Activated CD4-positive, alpha-beta T cell treated with anti-CD3 and anti-CD28 coated beads, Interleukin-2, amount 10 ng/mL, durations not matched to agents 24 days and 14 days (primary cell): ENCODE measurements at places on chromosomes 13 and 19. TPM values are rescaled to one million over a fixed set of nuclear protein-coding genes. Genes with fewer than 3 reads are reported as not detected.

COX7A1 gene
- not detected in 2 replicates for total RNA-seq

NKPD1 gene
- total RNA-seq, result 0.16 and 0.28 TPM in 2 replicates

DIRAS1 gene
- 0.16 TPM in 1 of 2 replicates, not detected in the other for total RNA-seq

SHISA7 gene
- total RNA-seq, result not detected in 2 replicates

PSG11 gene
- not detected in 2 replicates for total RNA-seq

SIGLEC7 gene
- total RNA-seq, result not detected in 2 replicates

ACP7 gene
- total RNA-seq, result not detected in 2 replicates

OR2Z1 gene
- total RNA-seq, result not detected in 2 replicates

CCDC169 gene
- total RNA-seq, result 0.35 and 0.50 TPM in 2 replicates

CD70 gene
- 46.8 and 47.4 TPM in 2 replicates for total RNA-seq

ZNF71 gene
- total RNA-seq, result 4.2 and 5.2 TPM in 2 replicates

LILRB4 gene
- not detected in 2 replicates for total RNA-seq

ZNF486 gene
- total RNA-seq, result 3.4 and 4.4 TPM in 2 replicates

PABPC3 gene
- 0.43 and 0.54 TPM in 2 replicates for total RNA-seq

VWA8 gene
- 28.4 TPM in 2 replicates for total RNA-seq

LCP1 gene
- total RNA-seq, result 758 and 792 TPM in 2 replicates

MYO9B gene
- total RNA-seq, result 120 TPM in 2 replicates

FFAR3 gene
- total RNA-seq, result 0.21 and 0.69 TPM in 2 replicates

C1QTNF9B gene
- total RNA-seq, result not detected in 2 replicates

OPA3 gene
- total RNA-seq, result 14.0 and 15.3 TPM in 2 replicates

NLRP5 gene
- not detected in 2 replicates for total RNA-seq

NCCRP1 gene
- total RNA-seq, result not detected in 2 replicates

LGALS4 gene
- total RNA-seq, result 1.3 and 1.7 TPM in 2 replicates

PRRG2 gene
- 0.56 and 1.0 TPM in 2 replicates for total RNA-seq

APBA3 gene
- total RNA-seq, result 41.5 and 48.7 TPM in 2 replicates

GRIK5 gene
- 3.9 and 4.9 TPM in 2 replicates for total RNA-seq

OR10H4 gene
- not detected in 2 replicates for total RNA-seq

AP1M2 gene
- not detected in 2 replicates for total RNA-seq

CD33 gene
- 6.5 and 8.7 TPM in 2 replicates for total RNA-seq

POSTN gene
- total RNA-seq, result not detected in 2 replicates

JAK3 gene
- total RNA-seq, result 226 and 239 TPM in 2 replicates

PLEKHF1 gene
- total RNA-seq, result 24.0 and 26.7 TPM in 2 replicates

DCLK1 gene
- not detected in 2 replicates for total RNA-seq

PALM3 gene
- total RNA-seq, result 0.28 TPM in 1 of 2 replicates, not detected in the other

PLA2G4C gene
- 9.2 and 11.4 TPM in 2 replicates for total RNA-seq

IFNL4 gene
- not detected in 2 replicates for total RNA-seq

LRRC25 gene
- total RNA-seq, result not detected in 2 replicates

FGF21 gene
- total RNA-seq, result not detected in 2 replicates

LRP3 gene
- total RNA-seq, result 0.23 and 0.43 TPM in 2 replicates

KRTDAP gene
- total RNA-seq, result not detected in 2 replicates
